ENCODE measurements at places on chromosomes 7 and 10.

GRCh38 chr7:29046978-29047377 is 88.8 kb upstream of the TRIL start:
- no peaks in the 10 kb centered on the region for H3K36me3 ChIP-seq
- H3K27me3 ChIP-seq: peaks cover 24% of the 10 kb centered on the region
- no peak overlapping the region for H3K27ac ChIP-seq
- H3K4me1 ChIP-seq: no peaks in the 10 kb centered on the region
- H3K4me3 ChIP-seq: no peak overlapping the region

- no peaks in the 10 kb centered on the region for H3K36me3 ChIP-seq
- H3K27ac ChIP-seq: no peak overlapping the region
- no peak overlapping the region for H3K4me3 ChIP-seq
- peaks cover 4% of the 10 kb centered on the region for H3K27me3 ChIP-seq
- peaks cover 23% of the 10 kb centered on the region for H3K4me1 ChIP-seq
- DNase-seq: no peak
These were observed 99.2 kb upstream of the PIK3CG start for GRCh38 chr7:106765727-106766355.

GRCh38 chr10:97128039-97128492 is 57.7 kb downstream of the SLIT1 start:
- no peaks in the 10 kb centered on the region for H3K4me1 ChIP-seq

DNA sequence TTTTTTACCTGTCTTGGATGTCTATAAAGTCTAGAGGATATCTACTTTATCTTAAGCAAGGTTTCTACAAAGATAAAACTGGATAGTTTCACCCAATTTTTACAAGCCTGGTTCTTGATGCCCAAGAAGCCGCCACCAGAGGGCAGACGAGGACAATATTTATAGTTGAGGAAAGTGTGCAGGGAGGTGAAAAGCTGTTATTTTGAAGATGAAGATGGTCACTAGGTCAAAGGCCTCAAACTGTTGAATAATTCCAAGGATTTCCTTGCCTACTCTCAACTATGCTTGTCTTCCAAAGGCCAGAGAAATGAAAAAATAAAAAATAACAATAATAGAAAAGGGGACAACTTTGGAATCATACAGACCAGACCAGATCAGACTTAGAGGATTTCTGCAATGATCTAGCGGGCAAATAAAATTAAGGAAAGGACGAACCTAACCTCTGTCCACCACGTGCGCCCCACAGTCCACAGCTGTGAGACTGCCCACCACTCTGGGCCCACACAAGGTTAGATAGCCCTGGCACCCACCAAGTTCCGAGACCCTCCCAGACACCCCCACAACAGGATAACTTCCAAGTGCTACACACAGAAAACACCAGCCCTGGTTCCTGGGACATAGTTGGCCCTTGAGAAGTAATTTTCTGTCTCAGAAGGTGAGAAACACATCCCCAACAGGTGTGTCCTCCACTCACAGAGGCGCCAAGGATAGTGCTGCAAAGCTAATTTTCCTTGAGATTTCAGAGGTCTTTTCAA is 2.8 kb downstream of the PKD1L1 start:
- peak; percentile 49 for DNase-seq
- no peaks in the 10 kb centered on the region for H3K36me3 ChIP-seq
- no peaks in the 10 kb centered on the region for H3K4me1 ChIP-seq
- H3K27ac ChIP-seq: no peak overlapping the region
- peaks cover 8% of the 10 kb centered on the region for H3K27me3 ChIP-seq

DNA sequence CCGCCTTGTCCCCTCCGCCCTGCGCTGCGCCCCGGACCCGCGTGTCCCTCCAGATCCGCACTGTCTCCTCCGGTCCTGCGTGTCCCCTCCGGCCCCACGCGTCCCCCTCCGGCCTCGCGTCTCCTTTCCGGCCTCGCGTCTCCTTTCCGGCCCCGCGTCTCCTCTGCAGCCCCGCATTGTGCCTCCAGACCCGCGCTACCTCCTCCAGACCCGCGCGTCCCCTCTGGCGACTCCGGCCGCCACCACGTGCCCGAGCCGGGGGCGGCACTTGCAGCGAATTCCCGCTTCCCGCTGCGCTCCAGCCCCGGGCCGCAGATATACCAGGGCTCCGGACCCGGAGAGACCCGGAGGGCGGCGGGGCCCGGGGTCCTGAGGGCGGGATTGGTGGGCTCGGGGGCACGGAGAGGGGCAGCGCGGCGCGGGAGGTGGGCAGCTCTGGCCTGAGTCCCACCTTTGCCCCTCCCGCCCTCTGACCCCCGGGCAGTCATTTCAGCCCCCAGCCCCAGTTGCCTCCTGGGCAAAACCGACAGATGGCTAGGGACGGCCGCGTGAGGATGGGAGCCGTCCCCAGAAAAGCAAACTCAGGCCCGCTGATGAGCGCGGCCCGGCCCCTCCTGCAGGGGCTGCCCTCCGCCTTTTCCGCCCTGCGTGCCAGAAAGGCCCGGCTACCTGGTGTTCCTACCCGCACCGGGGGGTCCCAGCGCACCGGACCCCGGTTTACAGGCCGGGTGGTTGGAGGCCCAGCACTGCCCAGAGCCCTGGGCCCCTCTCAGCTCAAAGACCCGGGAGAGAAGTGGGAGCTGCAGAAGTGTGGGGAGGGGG is 56.5 kb downstream of the RBM17 start:
- no peaks in the 10 kb centered on the region for H3K27me3 ChIP-seq
- peaks cover 48% of the 10 kb centered on the region for H3K4me1 ChIP-seq
- no peak for DNase-seq
- H3K4me3 ChIP-seq: peak overlapping the region; percentile 87
- peak overlapping the region; percentile 91 for H3K27ac ChIP-seq

DNA sequence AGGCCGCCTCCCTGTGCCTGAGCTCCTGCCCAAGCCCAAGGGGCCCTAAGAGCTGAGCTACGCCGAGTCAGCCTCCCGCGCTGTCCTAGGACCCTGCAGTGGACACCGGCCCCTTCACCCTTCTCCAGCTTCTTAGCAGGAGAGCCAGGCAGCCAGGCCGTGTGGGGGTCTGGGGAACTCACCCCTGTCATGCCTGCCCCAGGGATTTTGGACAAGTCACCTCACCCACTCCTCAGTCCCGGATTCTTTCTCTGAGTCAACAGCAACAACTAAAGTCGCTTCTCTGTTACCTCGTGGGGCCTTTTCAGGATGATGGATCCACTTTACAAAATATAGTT is 79.3 kb downstream of the MKI67 start:
- H3K4me1 ChIP-seq: peaks cover 60% of the 10 kb centered on the region
- H3K27ac ChIP-seq: no peak overlapping the region
- no peak for DNase-seq

DNA sequence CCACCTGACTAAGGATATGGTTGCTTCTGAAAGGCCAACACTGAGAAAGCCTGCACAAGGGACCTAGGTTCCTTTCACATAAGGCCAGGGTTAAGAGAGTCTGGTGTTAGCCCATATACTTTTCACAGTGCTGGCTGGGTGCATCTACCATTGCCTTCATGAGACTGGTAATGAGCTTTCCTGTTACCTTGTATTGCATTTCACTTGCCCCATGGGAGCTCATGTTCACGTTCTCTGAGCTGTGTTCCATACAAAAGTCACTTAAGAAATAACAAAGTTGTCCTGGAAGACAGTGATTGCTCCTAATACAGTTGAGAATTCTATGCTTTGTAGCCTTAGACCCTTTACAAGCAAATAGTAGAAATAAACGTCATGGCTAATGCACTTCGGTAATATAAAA is 337.8 kb upstream of the TEX47 start:
- H3K27ac ChIP-seq: no peak overlapping the region
- no peaks in the 10 kb centered on the region for H3K27me3 ChIP-seq
- no peaks in the 10 kb centered on the region for H3K4me1 ChIP-seq
- no peak overlapping the region for H3K4me3 ChIP-seq
- no peaks in the 10 kb centered on the region for H3K36me3 ChIP-seq

GRCh38 chr7:47093320-47094234 is 488.3 kb downstream of the TNS3 start:
- H3K27me3 ChIP-seq: peaks cover 21% of the 10 kb centered on the region
- no peak overlapping the region for H3K27ac ChIP-seq

- H3K27ac ChIP-seq: no peak overlapping the region
- H3K4me3 ChIP-seq: no peak overlapping the region
- peaks cover 11% of the 10 kb centered on the region for H3K4me1 ChIP-seq
- H3K36me3 ChIP-seq: no peaks in the 10 kb centered on the region
These were observed 44.1 kb upstream of the TARP start for GRCh38 chr7:38317515-38317914.

DNA sequence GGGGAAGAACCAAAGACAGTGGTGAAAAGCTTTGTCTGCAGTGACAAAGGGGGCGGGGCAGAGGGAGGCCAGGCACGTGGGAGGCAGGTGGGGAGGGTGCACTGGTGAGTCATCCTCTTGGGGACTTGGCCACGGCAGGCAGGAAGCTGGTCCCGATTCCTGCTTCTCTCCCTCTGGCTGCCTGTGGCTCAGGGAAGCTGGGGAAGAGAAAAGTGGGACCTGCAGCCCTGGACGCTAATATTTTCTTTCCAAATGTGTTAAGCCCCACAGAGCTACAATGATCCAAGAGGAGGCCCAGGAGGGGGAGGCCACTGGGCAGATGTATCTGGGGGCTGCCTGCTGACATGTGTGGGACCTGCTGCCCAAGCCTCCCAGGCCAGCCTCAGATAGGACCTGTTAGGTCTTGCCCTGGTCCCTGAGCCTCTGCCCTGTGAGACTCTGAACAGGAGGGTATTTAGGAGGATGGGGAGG is 231.8 kb downstream of the KCNMA1 start:
- H3K27ac ChIP-seq: no peak overlapping the region
- peaks cover 27% of the 10 kb centered on the region for H3K27me3 ChIP-seq
- DNase-seq: no peak
- H3K4me3 ChIP-seq: no peak overlapping the region

- no peaks in the 10 kb centered on the region for H3K36me3 ChIP-seq
- DNase-seq: no peak
- no peak overlapping the region for H3K27ac ChIP-seq
- H3K4me1 ChIP-seq: peaks cover 7% of the 10 kb centered on the region
- H3K27me3 ChIP-seq: no peaks in the 10 kb centered on the region
- no peak overlapping the region for H3K4me3 ChIP-seq
These were observed 125.0 kb upstream of the AKR1E2 start for GRCh38 chr10:4701016-4701415.

- H3K27me3 ChIP-seq: no peaks in the 10 kb centered on the region
- peaks cover 24% of the 10 kb centered on the region for H3K4me1 ChIP-seq
- H3K27ac ChIP-seq: no peak overlapping the region
- no peak for DNase-seq
- H3K36me3 ChIP-seq: peaks cover 13% of the 10 kb centered on the region
- no peak overlapping the region for H3K4me3 ChIP-seq
These were observed 138.9 kb downstream of the TNS3 start for GRCh38 chr7:47443049-47443448.

GRCh38 chr10:119370972-119371703 is 163.8 kb downstream of the GRK5 start:
- peak overlapping the region; percentile 90 for H3K27ac ChIP-seq
- no peak for DNase-seq
- no peaks in the 10 kb centered on the region for H3K27me3 ChIP-seq
- H3K4me1 ChIP-seq: peaks cover 67% of the 10 kb centered on the region
- H3K36me3 ChIP-seq: no peaks in the 10 kb centered on the region

DNA sequence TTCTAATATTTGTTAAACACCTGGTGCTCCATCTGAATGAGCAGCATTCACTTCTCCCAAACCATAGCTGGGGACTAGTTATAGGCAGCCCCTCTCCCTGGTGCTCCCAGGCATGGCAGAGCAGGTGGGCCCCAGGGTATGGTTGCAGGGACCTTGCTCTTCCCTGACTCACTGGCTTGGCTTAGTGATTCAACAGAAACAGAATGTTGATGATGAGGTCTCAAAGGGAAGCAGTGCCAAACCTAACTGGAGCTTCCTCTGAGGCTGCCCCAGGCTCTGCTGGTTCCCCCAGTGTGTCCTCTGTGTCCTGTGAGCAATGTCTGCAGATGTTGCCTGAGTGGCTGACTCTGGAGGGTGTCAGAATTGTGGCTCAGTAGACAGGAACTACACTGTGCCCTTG is 3.7 kb downstream of the GPR26 start:
- peaks cover 49% of the 10 kb centered on the region for H3K27me3 ChIP-seq
- no peak overlapping the region for H3K27ac ChIP-seq
- peaks cover 10% of the 10 kb centered on the region for H3K36me3 ChIP-seq
- no peak overlapping the region for H3K4me3 ChIP-seq
- DNase-seq: no peak

GRCh38 chr7:24942226-24942625 is 37.8 kb downstream of the OSBPL3 start:
- no peak for DNase-seq
- H3K4me3 ChIP-seq: no peak overlapping the region
- H3K27me3 ChIP-seq: no peaks in the 10 kb centered on the region
- no peak overlapping the region for H3K27ac ChIP-seq

DNA sequence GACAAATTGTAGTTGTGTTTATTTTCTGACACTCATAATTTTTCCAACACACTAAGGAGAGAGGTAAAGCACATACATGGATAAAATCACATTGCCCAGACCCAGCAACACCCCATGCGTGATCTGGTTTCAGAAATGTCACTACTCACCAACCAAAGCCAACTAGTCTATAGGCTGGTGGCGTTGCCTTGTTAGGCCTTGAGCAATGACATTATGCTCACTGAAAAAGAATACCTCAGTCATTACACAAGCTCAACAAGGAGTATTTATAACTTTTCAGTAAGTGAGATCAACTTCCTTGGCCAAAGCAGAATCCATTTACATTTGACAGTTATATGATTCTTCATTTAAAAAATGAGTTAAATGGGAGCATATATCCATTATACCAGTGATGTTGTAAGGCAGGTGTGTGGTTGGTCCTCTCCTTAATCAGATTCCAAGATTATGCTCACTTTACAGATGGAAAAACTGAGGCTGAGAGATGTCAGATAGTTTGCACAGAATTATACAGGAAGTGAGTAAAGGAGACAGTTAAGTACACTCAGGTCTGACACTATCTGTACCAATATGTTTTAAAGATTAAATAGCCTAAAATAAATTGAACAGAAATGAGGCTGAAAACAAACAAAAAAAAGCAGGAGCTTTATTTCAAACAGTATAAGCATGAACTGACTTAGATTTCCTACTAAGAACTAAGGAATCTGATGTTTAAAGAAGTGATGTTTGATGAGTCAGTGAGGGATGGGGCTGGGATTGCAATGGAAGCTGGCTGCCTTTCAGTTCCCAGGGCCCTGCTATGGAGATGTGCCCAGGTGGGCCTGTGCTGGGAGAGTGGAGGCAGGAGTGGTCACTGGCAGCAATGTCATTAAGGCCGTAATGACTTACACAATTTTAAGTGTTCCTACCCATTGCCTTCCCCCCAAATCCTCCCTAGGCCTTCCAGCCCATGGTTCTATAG is 118.3 kb downstream of the RAPGEF5 start:
- no peaks in the 10 kb centered on the region for H3K27me3 ChIP-seq
- no peaks in the 10 kb centered on the region for H3K4me1 ChIP-seq
- H3K4me3 ChIP-seq: no peak overlapping the region

DNA sequence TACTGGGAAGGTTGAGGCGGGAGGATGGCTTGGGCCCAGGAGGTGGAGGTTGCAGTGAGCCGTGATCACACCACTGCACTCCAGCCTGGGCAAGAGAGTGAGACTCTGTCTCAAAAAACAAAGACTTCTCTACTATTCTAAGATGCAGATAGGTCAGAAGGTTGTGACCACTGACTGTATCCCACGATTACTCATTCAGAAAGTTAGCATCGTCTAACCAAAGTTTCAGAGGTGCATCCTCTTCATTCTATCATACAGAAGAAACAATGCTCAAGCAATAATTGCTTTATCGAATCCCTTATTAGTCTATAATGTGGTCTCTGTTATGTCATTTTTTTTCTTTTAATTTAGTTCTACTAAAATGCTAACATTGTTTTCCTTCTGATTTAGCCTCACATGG is 348.7 kb upstream of the LRGUK start:
- no peak for DNase-seq
- H3K4me1 ChIP-seq: no peaks in the 10 kb centered on the region
- H3K36me3 ChIP-seq: peaks cover 8% of the 10 kb centered on the region
- no peaks in the 10 kb centered on the region for H3K27me3 ChIP-seq

Measured in naive B cell (primary cell).